ENCODE measurements at places on chromosomes 5 and 9. TPM values are rescaled to one million over a fixed set of nuclear protein-coding genes. Genes with fewer than 3 reads are reported as not detected.

F2RL1 gene
- total RNA-seq: 6.5 TPM

NUTM2G gene
- total RNA-seq: not detected

NOL6 gene
- 29.6 TPM for total RNA-seq

DNA sequence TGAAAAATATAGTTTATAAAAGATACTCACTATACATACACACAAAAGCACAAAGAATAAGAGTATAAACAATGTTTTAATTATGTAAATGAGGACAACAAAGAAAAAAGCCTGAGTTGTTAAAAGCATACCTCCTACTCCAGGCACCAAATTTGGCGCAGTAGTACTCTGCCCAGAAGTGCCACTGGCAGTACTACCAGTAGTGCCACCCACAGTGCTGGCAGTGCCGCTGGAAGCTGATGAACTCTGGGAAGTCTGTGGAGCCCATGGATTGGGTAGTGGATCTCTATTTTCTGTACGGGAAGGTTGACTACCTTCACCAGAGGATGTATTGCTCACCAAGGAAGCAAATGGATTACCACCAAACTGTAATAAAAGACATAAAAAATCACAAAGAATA lies 30.2 kb downstream of the UBQLN1 start:
- no peak overlapping the region for H3K4me3 ChIP-seq
- H3K27ac ChIP-seq: no peak overlapping the region
- no peak for DNase-seq
- H3K4me1 ChIP-seq: peaks cover 3% of the 10 kb centered on the region

DNA sequence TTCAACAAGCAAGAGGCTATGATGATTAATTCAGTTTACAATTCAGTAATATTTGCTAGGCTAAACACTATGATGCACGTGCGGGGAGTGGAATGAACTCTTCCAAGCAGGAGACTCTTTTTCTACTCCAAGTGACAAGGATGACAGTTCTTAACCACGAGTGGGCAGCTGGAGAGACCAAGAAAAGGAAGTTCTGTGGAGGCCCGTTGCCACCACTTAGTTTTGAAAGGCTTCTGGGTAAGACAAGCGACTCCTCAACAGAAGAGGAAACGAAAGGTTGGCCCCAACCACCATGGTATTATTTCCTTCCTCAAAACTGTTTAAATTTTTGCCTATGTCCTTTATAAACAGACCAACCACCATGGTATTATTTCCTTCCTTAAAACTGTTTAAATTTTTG lies 2.8 kb downstream of the DCAF12 start:
- H3K4me1 ChIP-seq: peaks cover 27% of the 10 kb centered on the region
- no peak for DNase-seq
- no peak overlapping the region for H3K4me3 ChIP-seq
- peaks cover 18% of the 10 kb centered on the region for H3K36me3 ChIP-seq
- H3K27me3 ChIP-seq: no peaks in the 10 kb centered on the region
- H3K27ac ChIP-seq: no peak overlapping the region

DNA sequence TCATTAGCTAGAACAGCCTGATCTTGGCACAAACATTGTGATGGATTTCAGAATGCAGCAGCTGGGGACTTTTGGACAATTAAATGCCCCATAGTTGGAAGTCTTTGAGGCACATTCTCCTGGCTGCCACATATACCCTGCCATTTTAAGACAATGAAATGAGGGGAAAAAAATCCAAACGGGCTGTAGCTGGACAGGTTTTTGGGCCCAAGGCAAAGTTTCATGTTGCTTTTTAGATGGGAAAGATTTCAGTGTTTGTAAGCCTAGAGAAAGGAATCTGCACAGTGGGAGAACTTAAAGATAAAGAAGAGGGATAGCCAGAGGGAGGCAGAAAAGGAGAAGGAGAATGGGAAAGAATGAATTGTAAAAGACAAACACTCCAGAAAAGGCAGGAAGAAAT lies 30.0 kb upstream of the RICTOR start:
- H3K4me3 ChIP-seq: no peak overlapping the region
- H3K4me1 ChIP-seq: no peaks in the 10 kb centered on the region
- no peak overlapping the region for H3K27ac ChIP-seq
- DNase-seq: no peak

SLC6A18 gene
- total RNA-seq: not detected

GFI1B gene
- total RNA-seq: not detected

- no peaks in the 10 kb centered on the region for H3K27me3 ChIP-seq
- H3K36me3 ChIP-seq: no peaks in the 10 kb centered on the region
- no peak overlapping the region for H3K4me3 ChIP-seq
- H3K27ac ChIP-seq: no peak overlapping the region
These were observed 31.8 kb downstream of the MAP1B start for GRCh38 chr5:72138943-72139521.

DNA sequence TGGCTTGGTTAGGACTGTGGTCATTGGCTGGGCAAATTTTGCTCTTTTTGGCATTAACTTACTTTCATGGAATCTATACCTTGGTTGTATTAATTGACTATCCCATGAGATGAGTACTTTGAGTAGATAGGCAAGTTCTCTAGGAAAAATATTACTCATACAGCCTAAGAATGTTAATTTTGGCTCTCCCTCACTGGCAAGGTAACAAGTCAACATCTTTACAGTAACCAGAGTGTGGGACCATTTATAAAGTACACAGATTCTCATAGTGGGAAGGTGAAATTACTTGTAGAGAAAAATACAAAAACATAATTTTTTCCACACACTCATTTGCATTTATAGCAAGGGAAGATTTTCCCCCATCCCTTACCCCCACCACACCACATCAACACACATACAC lies 154.6 kb upstream of the ZNF608 start:
- H3K36me3 ChIP-seq: no peaks in the 10 kb centered on the region
- DNase-seq: no peak
- peaks cover 31% of the 10 kb centered on the region for H3K4me1 ChIP-seq
- H3K27ac ChIP-seq: no peak overlapping the region

Data from progenitor cell of endocrine pancreas (in vitro differentiated cells).